ENCODE measurements at places on chromosomes 2 and 18.

- no peak for DNase-seq
Observed at GRCh38 chr2:23107327-23107941, 277.5 kb upstream of the KLHL29 start.

GRCh38 chr2:218964041-218964771 lies 4.7 kb downstream of the CDK5R2 start:
- DNase-seq, result no peak

- peak; percentile 56 for DNase-seq
Observed at GRCh38 chr2:238287737-238288649, at the start of gene PER2. Gene PER2, minus strand, starts transcription at chr2:238288610. Its CDS starts 10,674 bp downstream, at chr2:238277936.

GRCh38 chr18:63292831-63293683 lies 26.5 kb downstream of the BCL2 start:
- DNase-seq, result no peak

GRCh38 chr18:78352910-78353309 lies 626.7 kb upstream of the SALL3 start:
- no peak for DNase-seq

- DNase-seq, result no peak
Observed at GRCh38 chr2:76193089-76193488, 482.4 kb upstream of the GCFC2 start.

DNA sequence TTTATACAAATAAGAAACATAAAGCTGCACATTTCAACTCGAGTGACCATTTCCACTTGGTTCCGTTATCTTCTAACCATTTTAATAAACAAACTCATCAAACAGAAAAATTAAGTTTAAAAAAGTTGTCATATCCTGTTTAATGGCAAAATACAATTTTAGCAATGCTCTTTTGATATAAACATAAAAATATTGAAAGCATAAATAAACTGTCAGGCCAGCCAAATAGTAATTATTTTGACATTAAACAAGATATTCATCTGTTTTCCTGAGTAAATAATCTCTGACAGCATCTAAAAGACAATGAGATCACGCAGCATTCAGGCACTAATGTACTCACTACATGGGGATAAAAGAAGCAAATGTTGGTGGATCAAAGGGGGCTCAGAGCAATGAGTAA lies 145.3 kb upstream of the ATP5MC3 start:
- no peak for DNase-seq

DNA sequence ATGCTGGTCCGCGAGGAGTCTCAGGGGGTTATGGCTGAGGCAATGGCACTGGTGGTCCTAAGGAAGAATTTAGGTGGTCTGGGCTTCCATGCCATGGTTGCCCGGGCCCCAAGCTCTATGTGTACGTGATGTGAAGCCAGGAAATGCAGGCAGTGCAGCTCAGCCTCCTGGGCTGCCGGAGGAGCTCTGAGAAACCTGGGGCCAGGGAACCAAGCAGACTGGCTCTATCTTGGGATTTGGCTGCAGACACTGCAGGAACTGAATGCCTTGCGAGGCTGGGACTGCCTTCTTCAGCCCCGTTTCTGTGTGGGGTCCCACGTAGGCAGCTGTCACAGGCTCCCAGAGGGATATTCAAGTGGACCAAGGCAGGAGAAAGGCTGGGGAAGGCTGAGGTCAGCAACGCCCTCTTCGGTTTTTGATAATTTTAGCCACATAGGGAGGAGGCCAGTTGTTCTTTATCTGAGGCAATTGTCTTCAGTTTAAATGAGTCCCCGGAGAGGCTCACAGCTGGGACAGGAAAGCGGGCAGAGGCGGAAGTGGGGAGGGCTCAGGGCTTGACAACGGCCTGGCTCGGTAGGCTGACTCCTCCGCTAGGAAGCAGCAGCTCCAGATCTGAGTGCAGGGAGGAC lies 77.7 kb downstream of the RHOB start:
- peak; percentile 63 for DNase-seq

All from A673 (cell line).